ENCODE measurements at places on chromosomes 4 and X.
A peak's percentile ranks its signal among the peaks of the same experiment; 100 is the strongest.

DNA sequence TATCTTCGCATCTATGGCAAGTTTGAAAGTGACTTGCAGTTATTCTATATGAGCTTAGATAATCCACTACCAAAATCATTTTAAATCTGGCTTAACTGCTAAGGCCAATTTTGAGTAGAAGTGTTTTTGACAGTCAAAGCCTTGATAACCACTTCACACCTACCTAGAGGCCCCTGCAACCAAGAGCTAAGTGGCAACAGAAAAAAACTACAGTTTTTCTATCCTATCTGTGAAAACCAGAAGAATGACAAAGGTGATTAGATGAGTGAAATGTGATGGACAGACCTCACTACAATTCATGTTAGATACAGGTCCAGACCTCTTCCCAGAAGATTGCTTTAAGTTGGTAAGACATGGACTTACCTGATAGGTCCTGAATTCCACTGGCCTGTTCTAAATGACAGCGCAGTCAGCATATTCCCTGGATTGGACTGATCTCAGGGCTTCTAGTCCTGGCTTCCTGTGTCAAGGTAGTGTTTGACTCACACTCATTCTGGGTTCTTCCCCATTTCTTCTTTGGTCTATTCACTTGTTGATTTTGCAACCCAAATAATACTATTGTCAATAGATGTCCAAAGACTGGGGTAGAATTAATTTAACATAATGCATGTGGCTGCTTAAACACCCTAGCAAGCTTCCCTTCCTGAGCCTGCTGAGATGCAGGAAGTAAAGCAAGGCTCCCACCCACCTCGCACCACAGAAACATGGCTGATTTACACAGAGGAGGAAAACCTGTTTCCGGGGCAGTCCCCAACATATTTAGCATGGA is 65.1 kb downstream of the PPP3CA start:
- peak; percentile 15 for DNase-seq

DNA sequence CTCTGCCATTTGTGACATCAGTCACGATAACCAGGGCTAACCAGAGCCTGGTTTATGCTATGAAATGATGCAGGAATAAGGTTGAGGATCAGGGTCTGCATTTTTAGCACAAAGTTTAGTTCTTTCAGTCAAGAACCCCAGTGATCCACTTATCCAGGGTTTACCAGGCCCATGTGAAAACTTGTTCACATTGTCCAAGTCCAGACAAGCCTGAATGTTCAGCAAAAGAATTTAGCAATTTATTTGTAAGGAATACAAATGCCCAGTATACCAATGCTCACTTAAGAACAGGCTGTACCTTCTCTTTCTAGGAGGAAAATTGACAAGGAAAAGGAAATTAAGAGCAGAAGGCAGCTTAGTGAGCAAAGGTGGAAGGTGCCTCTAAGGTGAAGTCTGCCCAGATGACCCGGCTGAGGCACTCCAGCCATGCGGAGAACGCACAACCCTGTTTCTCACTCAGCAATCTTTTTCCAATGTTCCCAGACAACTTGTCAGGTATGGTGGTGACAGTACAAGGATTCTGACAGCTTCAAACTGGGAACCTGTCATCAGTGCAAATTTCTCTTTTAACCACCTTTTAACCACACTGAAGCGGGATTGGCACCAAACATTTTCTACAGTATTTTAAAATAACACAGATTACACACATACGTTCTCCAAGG is 54.0 kb downstream of the TBC1D9 start:
- DNase-seq, result no peak

- DNase-seq, result no peak
Observed at GRCh38 chr4:128974136-128974581, 119.2 kb downstream of the SCLT1 start.

DNA sequence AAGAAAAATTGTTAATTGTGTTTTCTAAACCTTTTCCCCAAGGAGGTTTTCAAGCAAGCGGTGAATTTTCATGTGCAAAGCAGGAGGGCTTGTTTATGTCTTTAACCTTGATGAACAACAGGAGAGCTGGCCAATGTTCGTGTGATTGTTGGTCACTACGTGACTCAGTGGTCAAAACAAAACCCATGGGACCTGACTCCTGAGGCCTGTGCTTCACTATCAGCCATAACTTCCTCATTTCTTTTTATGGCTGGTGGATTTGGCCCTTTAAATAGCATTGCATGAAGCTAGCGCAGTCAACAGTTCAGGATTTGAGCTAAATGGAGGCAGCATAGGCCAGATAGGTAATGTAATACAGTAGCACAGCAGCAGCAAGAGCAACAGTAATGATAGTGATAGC is 80.5 kb downstream of the MID1IP1 start:
- no peak for DNase-seq

- peak; percentile 65 for DNase-seq
Observed at GRCh38 chrX:78517124-78517523, 142.0 kb downstream of the RTL3 start.

DNA sequence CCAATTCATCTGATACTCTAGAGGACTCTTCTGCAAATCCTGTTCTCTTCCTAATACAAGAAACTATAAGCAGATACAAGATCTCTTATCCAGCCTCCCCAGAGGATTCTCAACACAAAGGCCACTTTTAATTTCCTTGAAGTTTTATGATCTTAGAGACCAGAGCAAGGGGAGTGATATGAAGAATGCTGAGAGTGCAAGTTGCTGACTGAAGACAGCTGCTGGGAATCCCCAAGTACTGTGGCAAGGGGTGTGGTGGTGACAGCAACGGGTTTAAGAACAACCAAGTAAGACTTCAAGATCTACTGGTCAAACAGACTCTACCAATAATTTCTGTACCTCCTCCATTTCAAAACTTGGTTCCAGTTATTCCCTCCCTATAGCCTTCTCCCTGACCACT is 7.0 kb downstream of the AMMECR1 start:
- no peak for DNase-seq
